ENCODE measurements at places on chromosomes 7 and 10. TPM values are rescaled to one million over a fixed set of nuclear protein-coding genes. Genes with fewer than 3 reads are reported as not detected.

DNA sequence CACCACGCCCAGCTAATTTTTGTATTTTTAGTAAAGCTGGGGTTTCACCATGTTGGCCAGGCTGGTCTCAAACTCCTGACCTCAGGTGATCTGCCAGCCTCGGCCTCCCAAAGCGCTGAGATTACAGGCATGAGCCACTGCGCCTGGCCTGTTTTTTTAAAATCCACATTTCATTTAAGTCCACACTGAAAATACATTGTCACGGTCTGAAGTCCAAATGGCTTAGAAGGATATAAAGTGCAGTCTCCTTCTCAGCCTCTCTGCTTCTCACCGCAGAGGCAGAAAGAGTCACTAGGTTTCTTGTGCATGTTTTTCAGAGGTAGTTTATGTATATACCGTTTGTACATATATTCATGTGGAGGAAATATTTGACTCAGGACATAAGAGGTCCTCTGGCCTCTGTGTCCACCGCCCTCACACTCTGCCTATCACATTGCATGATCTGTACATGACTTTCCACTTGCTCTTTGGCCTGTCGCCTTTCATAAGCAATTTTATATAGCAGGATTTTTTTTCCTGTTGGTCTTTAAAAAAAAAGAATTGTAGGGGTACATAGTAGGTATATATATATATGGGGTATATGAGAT lies 42.9 kb downstream of the BLNK start:
- no peak for DNase-seq

- DNase-seq: no peak
Observed at GRCh38 chr7:146136357-146136875, 19.8 kb downstream of the CNTNAP2 start.

The VGF gene
- 0.08 TPM for polyA plus RNA-seq

- no peak for DNase-seq
Observed at GRCh38 chr7:29315122-29315891, 120.7 kb downstream of the CHN2 start.

DNA sequence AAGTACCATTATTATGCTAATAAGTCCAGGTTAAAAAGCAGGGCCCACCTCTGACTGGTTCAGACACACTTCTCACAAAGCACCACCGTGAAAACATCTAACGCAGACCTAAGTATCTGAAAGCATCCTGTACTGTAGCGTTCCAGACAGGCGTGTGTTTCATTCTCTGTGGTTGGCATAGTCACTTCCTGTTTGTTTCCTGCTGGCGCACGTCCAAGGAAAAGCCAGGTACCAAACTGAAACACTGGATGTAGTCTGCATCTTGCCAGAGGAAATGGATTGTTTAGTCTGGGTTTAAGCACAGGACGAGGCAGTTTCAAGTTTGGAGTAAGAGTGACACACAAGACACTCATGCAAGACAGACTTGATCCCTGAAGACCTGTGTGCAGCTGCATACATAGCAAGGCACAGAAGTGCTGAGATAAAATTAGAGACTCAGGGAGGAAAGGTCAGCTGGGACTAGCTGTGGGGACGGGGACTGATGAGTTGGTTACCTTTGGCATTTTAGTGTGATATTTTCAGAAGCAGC lies 23.3 kb downstream of the BPGM start:
- no peak for DNase-seq

The INSYN2A gene
- 4.3 TPM for polyA plus RNA-seq

- DNase-seq: no peak
Observed at GRCh38 chr7:130491841-130492522, at the start of gene MEST. Gene MEST, plus strand, starts transcription at chr7:130492085. Its CDS starts 229 bp downstream, at chr7:130492314.

DNA sequence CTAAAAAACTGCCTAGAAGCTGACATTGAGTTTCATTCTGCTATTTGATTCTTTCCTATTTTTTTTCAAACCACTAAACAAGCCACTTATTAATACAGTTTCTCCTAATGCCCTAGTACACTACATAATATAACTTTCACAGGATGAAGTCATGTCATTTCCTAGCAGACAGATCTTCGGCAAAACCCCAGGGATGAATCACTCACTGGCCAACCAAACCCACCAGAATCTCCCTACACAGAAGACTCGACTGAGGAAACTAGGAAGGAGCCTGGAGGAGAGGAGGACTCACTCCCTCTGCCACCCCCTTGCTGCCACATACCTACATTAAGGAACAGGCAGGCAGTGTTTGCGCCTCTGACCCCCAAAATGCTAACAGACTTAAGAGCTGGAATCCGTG lies 33.4 kb downstream of the XPNPEP1 start:
- no peak for DNase-seq

DNA sequence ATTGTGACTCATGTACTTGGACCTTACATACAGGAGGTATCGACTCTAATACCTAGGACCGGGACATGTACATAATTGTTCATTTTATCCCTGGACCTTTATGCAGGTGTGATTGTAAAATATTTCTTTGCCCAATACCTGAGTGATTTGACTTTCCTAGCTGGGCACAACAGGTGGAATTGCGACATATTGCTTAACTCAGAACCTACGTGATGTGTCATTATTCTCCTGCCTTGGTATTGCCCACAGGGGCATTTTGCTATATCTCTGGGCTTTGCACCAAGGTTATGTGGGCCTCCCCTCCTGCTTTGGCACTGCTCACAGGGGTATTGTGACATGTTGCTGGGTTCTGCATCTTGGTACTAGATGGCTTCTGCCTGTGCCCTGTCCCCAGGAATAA lies 23.9 kb upstream of the ZNF107 start:
- DNase-seq: no peak

GRCh38 chr10:44992070-44992731 lies 8.5 kb upstream of the ZNF22 start:
- DNase-seq: no peak
